ENCODE measurements at places on chromosomes 6 and 20. TPM values are rescaled to one million over a fixed set of nuclear protein-coding genes. Genes with fewer than 3 reads are reported as not detected.

The PCSK2 gene
- 1.2 TPM for total RNA-seq

DNA sequence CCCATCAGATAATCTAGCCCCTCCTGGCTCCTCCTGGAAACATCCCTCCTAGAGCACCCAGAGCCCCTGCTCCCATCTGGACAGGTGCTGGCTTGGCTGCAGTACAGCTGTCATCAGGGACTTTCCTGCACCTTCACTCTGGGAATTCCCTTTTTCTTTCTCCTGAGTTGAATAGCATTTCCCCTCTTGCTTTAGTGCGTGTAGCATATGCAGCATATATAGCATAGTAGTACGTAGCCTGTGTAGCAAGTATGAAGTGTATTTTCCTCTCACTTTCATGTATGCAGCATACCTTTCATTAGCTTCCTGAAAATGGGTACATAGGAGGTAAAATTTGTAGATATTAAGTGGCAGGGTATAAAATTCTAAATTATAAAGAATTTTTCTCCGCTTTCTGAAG lies 352.9 kb downstream of the ESR1 start:
- H3K4me1 ChIP-seq = no peaks in the 10 kb centered on the region
- no peak for DNase-seq
- H3K36me3 ChIP-seq = peaks cover 29% of the 10 kb centered on the region
- H3K27me3 ChIP-seq = no peaks in the 10 kb centered on the region

The CRYBG1 gene
- 3.2 TPM for total RNA-seq

The HDGFL1 gene
- not detected for total RNA-seq

DNA sequence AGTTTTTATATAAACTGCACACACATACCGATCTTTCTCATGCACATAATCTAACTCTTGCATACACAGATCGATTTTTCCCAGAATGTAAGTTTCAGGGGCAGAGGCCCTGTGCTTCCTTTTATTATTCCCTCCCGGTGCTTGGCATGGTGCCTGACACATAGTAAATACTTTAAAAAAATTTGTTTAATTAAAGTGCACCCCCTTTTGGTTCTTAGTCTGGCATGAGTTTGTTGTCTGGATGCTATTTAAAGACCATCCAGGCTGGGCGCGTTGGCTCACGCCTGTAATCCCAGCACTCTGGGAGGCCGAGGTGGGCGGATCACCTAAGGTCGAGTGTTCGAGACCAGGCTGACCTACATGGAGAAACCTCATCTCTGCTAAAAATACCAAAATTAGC lies 5.4 kb upstream of the DEK start:
- no peak for DNase-seq
- no peak overlapping the region for H3K4me3 ChIP-seq
- no peaks in the 10 kb centered on the region for H3K4me1 ChIP-seq
- H3K27ac ChIP-seq = no peak overlapping the region
- no peaks in the 10 kb centered on the region for H3K27me3 ChIP-seq

- H3K4me1 ChIP-seq = no peaks in the 10 kb centered on the region
- H3K27me3 ChIP-seq = no peaks in the 10 kb centered on the region
- no peak for DNase-seq
- no peak overlapping the region for H3K4me3 ChIP-seq
These were observed 99.8 kb downstream of the TFAP2A start for GRCh38 chr6:10315034-10315433.

DNA sequence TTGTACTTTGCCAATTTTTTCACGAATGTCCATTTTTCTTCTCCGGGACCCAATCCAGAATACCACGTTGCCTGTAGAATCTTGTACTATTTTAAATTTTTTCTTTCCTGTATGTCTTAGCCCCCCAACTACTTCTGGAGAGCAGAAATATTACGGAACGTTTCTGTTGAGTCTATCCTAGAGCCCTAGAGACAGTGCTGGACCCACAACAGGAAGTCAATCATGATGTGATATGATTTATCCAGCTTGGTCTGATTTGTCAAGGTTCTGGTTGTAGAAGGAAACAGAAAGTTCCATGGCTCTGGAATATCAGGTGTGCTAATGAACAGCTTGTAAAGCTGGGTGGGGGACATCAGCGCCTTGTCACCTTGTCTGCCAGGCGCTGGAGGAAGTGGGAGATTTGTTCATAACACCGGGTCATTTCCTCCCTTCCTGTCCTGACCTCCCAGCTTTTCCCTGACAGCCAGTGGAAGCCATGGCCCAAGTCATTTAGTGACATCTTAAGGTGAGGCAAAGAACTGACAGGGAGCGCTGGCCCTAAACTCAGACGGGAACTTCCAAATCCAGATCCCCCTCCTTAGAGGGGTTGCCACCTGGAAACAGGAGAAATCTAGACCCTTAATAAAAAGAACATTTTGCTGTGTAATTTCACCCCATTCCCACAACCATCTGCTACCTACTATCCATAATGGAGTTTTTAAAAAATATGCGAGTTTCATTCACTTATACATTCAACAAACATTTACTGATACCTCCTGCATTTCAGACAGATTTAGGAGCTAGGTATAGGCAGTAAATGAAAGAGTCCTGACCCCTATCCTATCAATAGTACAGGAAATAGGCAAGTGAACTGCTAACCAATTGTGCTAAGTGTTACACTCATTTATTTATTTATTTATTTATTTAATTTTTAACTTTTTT lies 130.5 kb downstream of the ZFP64 start:
- DNase-seq = no peak
- no peak overlapping the region for H3K27ac ChIP-seq
- H3K4me3 ChIP-seq = no peak overlapping the region
- no peaks in the 10 kb centered on the region for H3K36me3 ChIP-seq
- no peaks in the 10 kb centered on the region for H3K27me3 ChIP-seq

GRCh38 chr6:7697820-7698623 lies 27.9 kb upstream of the BMP6 start:
- H3K4me1 ChIP-seq = no peaks in the 10 kb centered on the region
- DNase-seq = peak; percentile 13
- peak overlapping the region; percentile 53 for H3K27ac ChIP-seq
- no peaks in the 10 kb centered on the region for H3K27me3 ChIP-seq
- no peaks in the 10 kb centered on the region for H3K36me3 ChIP-seq
- H3K4me3 ChIP-seq = peak overlapping the region; percentile 23

- H3K4me1 ChIP-seq = no peaks in the 10 kb centered on the region
- no peak overlapping the region for H3K4me3 ChIP-seq
- no peak overlapping the region for H3K27ac ChIP-seq
- H3K36me3 ChIP-seq = no peaks in the 10 kb centered on the region
- no peak for DNase-seq
These were observed 7.7 kb upstream of the C20orf203 start for GRCh38 chr20:32681175-32682084.

The SOBP gene
- total RNA-seq = 11.1 TPM

DNA sequence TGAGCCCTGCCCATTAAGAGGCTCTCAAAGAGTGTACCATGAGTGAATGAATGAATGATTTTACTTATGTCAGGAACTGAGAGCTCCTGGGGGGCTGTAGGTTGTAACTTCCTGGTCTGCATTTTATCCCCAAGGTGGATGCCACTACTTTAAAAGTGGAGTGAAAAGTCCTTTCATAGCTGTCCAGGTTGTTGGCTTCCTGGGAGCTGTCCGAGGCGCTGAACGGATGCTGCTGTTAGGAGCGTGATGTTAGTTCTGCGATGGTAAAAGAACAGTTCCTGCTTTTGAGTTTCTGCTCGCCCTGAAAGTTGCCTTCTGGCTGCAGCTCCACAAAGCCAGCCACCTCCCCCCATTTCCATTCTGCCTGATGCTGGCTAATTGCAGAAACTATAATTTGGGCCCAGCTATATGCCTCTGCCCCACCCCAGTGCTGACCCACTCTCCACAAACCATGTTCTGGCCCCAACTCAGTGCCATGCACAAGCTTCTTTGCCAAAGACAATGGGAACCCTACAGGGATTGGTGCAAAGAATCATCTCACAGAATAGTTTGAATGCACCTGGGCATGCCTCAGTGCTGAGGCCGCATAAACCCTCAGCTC lies 330.9 kb upstream of the CDH4 start:
- no peaks in the 10 kb centered on the region for H3K36me3 ChIP-seq
- H3K27ac ChIP-seq = no peak overlapping the region
- no peaks in the 10 kb centered on the region for H3K27me3 ChIP-seq

GRCh38 chr6:1479095-1479494 lies 89.7 kb downstream of the FOXF2 start:
- no peaks in the 10 kb centered on the region for H3K27me3 ChIP-seq
- no peak overlapping the region for H3K4me3 ChIP-seq
- no peak overlapping the region for H3K27ac ChIP-seq
- peaks cover 8% of the 10 kb centered on the region for H3K4me1 ChIP-seq
- no peaks in the 10 kb centered on the region for H3K36me3 ChIP-seq
- no peak for DNase-seq

DNA sequence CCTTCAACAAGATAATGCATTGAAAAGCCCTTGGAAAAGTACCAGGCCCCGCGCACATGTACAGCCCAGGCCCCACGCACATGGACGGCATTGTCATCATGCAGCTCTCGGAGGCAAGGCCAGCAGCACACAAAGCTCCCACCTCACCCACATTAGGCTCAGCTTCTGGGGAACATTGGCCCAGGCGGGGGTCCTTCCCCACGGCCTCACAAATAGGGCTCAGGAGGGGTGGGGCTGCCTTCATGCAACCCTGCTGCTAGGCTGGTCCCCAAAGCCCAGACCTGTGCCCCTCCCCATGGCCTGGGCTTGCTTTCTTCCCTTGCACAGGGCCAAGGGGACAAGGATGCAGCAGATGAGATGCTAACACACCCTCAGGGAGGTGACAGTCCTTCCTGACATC lies 26.7 kb downstream of the NPEPL1 start:
- DNase-seq = no peak
- no peaks in the 10 kb centered on the region for H3K36me3 ChIP-seq
- no peaks in the 10 kb centered on the region for H3K27me3 ChIP-seq

The ZBTB46 gene
- 9.9 TPM for total RNA-seq

DNA sequence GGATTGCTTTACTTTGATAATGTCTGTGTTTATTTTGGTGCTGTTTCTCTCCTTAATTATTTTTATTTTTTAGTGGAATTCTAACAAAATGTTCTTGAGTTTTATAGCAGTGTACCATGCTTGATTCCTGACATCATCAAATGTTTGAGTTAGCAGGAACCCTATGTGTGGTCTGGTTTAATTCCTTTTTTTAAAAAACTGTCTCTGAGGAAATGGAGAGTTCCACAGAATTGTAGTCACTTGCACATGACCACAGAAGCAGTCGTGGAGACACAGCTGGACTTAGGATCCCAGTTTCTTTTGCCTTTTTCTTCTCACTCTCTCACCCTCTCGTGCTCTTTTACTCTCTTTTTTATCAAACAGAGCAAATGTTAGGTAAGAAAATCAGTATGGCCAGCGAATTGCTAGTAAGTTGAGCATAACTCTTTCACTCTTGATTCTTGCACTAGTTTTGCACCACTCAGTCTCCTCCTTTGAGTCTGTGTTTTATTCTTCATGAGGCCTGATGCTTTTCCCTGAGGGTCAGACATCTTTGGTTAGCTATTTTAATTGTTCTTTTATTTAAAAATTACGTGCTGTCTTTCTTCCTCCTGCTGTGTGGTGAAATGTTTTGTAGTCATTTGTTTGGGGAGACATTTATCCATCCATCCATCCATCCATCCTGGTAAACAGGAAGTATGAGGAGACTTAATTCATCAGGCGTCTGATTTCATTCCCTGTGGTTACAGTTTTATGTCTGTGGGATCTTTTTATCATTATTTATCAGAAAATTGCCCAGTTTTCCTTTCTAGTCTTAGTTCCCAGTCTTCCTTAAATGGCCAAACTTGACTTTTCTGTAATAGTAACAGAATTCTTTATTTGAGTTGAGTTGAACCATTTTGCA lies 83.0 kb downstream of the SCAF8 start:
- no peaks in the 10 kb centered on the region for H3K27me3 ChIP-seq
- H3K4me3 ChIP-seq = no peak overlapping the region
- peaks cover 44% of the 10 kb centered on the region for H3K36me3 ChIP-seq

- H3K27ac ChIP-seq = no peak overlapping the region
- no peaks in the 10 kb centered on the region for H3K4me1 ChIP-seq
- DNase-seq = no peak
- H3K4me3 ChIP-seq = no peak overlapping the region
- no peaks in the 10 kb centered on the region for H3K27me3 ChIP-seq
- H3K36me3 ChIP-seq = no peaks in the 10 kb centered on the region
These were observed 33.3 kb downstream of the PDRG1 start for GRCh38 chr20:31918466-31919105.

The PPP1R16B gene
- total RNA-seq = 8.9 TPM

- H3K27me3 ChIP-seq = no peaks in the 10 kb centered on the region
- no peaks in the 10 kb centered on the region for H3K36me3 ChIP-seq
- DNase-seq = no peak
- H3K27ac ChIP-seq = no peak overlapping the region
- H3K4me1 ChIP-seq = peaks cover 6% of the 10 kb centered on the region
These were observed 196.4 kb upstream of the ZNF184 start for GRCh38 chr6:27669295-27669623.

DNA sequence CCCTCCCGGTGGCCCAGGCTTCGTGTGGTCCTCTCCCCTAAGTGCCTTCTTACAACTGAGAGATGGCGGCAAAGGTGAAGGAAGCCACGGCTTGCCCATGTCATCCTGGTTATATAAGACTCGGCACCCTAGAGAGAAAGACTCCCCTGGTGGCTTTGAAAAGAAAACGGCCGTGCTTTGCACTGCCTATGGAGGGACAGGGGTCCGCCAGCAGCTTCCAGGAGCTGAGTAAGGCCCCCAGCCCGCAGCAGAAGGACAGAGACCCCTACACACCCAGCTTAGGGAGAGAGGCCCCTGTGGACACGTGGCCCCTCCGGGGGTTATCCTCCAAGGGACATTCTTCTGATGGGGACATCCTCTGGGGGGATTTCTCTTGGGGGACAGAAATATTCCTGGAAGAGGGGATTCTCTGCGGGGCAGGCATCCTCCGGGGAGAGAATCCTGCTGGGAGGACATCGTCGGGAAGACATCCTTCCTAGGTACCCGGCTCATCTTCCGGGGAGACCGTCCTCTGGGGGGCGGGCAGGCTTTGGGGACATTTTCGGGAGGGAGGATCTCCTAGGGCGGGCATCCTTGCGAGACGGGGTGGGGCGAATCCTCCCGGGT lies 511 bp upstream of the OGFR start:
- H3K27me3 ChIP-seq = no peaks in the 10 kb centered on the region
- peaks cover 16% of the 10 kb centered on the region for H3K4me1 ChIP-seq
- peaks cover 17% of the 10 kb centered on the region for H3K36me3 ChIP-seq
- no peak for DNase-seq

The SLC16A10 gene
- 24.4 TPM for total RNA-seq

The NOX3 gene
- total RNA-seq = not detected

DNA sequence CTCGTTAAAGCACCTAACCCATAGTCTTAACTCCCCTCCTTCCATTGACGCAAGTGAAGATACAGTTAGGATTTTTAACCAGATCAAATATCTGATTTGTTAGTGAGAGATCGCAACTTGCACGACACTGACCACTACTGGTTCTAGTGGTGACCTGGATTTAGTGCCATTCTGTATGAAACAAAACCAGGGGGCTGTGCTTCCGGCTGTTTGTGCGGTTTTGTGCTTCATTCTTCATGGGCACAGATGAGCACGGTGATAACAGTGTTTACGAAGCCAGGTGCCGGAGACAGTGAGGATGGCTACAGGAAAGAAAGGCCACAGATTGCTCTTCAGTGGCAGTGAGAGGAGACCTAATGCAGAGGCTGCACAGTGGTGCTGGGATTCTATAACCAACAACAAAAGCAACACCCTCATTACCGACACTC lies 75.5 kb downstream of the NOL4L start:
- H3K4me1 ChIP-seq = no peaks in the 10 kb centered on the region
- DNase-seq = no peak
- no peak overlapping the region for H3K27ac ChIP-seq
- H3K27me3 ChIP-seq = no peaks in the 10 kb centered on the region

The BEND3 gene
- 4.2 TPM for total RNA-seq

The ACTL10 gene
- 3.1 TPM for total RNA-seq

Measured in thoracic aorta (tissue), 2 donors.